ENCODE measurements at places on chromosomes 3 and 15.

DNA sequence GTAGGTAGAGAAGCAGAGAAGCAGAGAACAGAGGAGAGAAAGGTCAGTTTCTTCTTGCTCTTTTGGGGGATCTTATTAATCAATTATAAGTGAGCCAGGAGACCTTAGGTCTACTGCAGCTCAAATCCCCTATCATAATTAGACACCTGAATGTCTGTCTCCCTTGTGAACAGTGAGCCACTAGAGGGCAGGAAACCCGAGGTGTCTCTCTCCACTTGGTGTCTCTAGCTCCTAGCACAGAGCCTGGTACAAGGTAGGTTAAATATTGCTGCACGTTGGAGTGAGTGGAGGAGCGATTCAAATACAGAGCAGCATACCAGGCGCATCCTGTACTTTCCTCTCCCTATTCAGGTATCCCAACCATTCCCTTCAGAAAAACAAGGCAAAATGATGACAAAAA, 2.0 kb upstream of the ST8SIA2 start:
- DNase-seq: no peak

DNA sequence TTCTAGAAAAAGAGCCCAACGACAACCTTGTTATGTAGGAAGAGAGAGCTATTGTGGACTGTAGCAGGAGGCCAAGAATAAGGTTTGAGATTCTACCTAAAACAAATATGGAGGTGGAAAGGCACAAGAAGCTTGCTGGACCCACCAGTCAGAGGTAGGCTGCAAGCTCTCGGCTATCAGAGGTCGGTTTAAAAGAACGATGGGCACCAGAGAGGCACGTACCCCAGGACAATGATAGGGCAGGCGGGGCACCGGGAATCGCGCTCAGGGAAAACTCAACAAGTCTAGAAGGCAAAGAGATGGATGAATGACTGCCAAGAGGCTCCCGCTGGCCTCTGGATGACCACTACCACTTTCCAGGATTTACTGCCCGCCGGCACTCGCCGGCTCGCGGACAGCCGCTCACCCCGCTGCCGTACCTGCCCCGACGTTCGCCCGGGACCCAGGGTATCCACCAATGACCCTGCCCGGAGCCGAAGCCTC, 1.1 kb downstream of the HDGFL3 start:
- no peak for DNase-seq

DNA sequence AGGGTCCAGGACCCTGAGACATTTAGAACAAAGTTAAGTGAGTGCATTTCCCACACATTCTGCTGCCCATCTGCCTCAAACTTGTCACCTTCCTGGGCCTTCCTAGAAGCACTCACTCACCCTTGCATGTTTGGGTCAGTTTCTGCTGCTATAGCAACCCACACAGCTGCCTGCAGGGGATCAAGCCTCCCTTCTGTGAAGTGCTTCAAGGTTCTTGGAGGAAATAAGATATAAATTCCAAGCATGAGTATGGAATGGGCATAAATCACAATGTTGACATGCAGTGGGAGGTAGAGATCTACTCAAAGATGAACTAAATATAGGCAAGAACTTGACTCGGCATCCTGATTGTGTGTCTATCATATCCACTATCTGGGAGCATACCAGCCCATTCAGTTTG, 140.4 kb downstream of the SLC9A9 start:
- no peak for DNase-seq

DNA sequence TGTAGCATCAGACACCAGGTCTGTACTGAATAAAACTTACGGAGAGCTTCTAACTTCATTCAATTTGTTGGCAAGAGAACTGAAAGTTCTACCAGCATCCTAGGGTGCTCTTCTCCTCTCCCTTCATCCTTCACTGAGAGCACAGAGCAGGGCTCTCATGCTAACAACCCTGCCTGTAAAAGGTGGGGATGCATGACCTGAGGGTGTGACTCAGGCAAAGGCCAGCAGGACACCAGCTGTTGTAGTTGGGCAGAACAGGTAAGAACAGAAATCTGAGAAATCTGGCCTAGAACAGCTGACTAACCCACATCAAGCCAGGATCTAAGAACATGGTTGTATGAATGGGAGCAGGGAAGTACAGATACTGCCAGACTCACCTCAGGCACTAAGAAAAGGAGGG, 64.2 kb downstream of the MYLK start:
- DNase-seq: no peak

- no peak for DNase-seq
Observed at GRCh38 chr15:83323296-83323711, 38.8 kb upstream of the BNC1 start.

DNA sequence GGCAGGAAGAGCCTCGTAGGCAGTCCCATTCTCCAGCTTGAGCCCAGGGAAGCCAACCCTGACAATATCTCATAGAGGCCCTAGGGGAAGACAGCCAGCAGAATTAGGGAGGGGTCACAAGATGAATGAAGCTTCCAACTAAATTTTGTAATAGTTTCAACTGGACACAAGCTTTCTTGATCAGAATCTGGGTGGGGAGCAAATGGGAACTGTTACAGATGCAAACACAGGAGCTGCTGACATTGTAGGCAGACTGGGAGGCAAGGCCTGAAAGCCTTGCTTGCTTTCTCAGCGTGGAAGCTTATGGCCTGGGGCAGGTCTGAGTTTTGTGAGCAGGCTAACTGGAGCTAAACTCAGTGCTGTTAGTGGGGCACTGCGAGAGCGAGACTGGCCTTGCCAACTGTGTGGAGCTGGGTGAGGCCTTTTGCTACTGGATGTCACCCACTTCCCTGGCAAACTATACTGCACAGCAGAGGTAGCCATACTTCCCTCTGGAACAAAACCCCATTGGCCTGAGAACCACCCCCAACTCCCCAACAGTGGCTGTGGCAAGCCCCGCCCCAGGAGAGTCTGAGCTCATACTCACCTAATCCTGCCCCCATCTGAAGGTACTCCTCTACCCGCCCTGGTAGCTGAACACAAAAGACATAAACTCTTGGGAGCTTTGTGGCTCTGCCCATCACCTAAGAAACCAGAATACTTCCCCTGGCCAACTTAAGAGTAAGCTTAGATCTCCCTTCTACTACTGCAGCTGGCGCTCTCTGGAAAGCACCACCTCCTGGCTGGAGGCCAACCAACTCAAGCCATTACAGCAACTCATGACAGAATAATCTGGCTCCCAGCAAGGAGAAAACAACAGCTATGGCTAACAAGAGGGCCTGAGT, 42.9 kb downstream of the CFAP20DC start:
- no peak for DNase-seq

DNA sequence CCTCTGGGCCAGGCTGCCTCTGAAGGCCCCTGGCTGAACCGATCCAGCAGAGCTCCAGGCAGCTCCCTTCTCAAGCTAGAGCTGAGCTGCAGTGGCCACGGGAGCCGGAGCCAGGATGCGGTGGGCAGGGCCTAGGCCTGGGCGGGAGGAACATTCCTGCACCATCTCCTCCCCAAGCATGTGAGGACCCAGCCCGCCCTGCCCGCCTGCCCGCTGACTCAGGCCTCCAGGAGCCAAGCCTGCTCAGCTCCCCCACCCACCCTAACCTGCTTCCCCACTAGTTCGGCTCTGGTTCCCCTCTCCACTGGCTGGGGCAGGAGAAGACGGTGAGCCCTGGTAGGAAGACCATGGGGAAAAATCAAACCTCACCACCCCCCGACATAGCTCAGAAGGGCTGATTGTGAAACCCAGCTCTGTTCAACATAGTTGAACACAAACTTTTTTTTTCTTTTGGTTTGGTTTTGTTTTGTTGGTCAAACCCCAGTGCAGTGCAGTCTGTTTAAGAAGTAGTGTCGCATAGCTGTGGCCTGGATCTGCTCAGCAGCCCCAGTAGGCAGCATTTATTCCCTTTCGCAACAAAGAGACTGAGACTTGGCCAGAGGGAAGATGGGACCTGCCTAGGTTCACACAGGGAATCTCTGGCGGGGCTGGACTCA, 13.5 kb downstream of the SNX33 start:
- no peak for DNase-seq

DNA sequence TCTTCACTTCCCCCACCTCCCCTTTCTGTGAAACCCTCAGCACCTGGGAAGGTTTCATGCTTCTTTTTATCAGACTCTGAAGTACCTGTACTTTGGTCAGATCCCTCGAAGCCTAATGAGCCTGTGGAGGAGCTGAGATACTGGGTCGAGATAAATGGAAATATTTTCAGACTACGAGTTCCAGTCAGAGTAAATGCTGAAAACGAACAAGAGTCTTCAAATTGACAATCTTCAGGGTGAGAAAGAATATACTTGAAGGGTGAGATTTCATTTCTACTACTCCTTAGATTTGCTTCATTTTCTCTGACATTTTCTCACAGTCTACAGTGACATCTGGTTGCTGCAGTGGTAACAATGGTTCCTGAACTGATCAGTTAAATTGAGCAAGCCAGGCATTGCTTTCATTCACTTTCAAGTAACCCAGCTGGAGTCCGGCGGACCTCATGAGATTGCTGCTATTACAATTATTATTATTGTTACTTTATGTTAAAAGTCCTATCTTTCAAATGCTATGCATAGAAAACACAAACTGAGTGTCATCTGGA, 337.2 kb downstream of the VGLL3 start:
- DNase-seq: no peak

GRCh38 chr3:52023860-52024764, 28.4 kb upstream of the RPL29 start:
- no peak for DNase-seq

DNA sequence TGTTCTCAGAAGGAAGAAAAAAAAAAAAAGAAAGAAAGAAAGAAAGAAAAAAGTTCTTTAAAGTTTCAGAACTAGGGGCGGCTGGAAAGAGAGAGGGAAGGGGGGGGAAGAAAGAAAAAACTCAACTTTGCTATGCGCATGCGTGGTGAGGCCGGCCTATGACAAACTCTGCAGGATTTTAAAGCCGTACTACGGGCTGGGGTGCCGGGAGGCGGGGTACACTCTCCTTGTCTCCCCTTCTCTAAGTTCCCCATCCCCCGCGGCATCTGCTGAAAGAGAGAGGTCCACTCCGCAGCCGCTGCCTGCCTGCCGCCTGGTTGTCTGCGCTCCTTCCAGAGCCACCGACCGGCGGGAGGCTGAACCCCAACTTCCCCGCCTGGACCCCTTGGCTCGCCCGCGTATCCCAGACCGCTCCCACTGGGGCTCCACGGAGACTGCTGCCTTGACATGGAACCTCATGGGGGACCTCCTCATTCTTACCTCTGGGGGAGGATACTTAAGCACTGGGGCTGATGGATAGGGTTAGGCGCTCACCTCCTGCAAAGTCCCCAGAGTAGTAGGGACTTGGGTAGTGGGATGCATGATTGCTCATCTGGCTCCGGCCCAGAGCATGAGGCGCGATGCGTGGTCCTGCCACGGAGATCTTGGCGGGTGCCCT, 1.4 kb upstream of the WNT5A start:
- no peak for DNase-seq

DNA sequence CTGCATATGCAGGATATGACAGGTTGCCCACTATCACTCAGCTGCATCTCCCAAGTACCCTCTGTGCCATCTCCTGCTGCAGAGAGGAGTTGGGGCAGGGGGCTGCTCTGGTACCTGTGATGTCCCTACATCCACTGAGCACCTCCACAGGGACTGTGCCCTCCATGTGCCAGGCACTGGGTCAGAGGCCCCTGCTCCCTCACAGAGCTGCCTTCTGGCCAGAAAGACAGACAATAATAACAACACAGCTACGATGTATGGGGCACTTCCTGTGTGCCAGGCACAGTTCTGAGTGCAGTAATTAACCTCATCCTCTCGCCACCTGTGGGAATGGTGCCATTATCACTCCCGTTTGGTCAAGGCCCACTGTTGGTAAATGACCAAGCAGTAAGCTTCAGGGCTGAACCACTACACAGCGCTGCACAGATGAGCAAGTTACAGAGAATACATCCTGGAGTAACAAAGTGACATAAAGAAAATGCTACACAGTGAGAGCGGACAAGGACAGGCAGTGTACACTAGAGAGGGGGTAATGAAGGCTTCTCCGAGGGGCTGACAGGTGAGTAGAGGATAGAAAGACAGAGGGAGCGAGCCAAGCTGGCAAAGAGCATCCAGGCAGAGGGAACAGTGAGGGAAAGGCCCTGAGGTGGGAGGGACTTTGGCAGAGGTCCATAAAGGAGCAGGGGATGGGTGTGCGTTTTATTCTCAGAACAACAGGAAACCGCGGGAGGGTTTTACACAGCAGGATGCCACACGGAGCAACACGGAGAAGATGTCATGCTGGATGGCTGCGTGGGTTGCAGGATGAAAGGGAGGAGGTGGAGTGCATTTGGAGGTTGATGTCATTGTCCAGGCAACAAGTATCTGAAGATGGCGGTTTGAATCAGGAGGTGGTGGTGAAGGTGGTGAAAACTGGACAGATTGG, 13.6 kb downstream of the WNT7A start:
- DNase-seq: no peak

DNA sequence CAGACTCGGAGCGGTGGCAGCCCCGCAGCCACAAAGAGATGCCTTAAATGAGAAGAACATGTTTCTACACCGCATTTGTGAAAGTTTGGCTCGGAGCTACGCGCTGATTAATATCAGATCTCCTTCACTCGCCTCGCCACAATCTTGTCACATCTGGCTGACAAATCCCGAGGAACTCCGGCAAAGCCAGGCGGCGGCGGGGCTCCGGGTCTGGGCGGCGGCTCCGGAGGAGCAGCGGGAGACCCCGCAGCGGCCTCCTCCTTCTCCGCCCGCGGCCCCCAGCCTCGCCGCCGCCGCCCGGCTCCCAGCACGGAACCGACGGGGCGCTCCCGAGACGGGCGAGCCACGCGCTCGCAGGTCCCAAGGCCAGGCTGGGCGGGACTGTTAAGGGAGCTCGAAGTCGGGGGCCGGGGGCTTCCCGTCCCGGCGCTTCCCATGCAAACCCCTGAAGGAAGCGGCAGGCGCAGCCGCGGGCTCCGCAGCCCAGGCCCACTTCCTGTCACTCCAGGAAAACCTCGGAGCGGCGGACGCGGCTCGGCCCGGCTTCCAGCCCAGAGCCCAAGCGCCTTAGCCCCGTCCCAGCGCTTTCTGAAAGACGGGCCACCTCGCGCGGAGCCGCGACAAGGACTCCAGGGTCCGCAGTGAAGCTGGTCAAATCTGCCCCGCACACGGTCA, 1.2 kb downstream of the BNC1 start:
- DNase-seq: no peak

DNA sequence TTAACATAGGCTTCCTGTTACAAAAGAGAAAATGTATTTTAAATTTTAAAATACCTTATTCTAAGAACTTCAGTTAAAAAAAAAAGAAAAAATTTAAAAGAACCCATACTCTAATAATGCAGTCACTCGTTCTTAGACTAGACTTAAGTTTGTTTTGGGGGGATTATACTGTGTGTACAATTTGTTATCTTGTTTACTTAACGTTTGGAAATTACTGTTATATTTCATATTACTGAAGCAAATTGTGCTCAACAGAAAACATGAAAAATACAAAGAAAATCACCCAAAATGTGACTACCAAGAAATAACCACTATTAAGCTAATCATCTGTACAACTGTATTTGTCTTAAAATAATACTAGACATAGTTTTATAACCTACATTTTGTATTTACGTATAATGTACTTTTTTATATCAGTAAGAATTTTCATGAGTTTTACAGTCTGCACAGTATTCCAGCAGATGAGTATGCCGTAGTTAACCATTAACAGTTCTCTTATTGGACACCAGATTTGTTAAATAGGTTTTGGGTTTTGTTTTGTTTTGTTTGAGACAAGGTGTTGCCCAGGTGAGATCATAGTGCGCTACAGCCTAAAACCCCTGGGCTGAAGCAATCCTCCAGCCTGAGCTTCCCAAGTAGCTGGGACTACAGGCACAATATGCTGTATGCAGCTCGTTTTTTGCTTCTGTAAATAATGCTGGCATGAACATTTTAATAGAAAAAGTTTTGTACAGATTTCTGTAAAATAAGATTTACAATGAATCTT, 88.8 kb upstream of the CHD2 start:
- DNase-seq: no peak
